ENCODE measurements at places on chromosomes 2 and 18.

DNA sequence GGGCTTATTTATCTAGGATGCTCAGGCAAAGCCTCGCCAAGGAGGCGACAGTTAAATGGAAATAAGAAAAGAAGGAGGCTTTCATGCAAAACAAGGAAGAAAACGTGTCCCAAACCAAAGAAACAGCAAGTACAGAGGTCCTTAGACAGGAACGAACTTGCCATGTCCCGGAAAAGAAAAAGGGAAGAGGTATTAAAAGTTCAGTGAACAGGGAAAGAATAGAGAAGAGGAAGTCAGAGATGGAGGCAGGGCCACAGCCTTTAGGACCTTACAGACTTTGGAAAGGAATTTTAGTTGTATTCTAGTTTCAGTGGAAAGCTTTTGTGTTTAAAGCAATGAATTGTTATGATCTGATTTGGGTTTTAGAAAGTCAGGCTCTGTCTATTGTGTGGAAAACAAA lies 22.1 kb downstream of the IKZF2 start:
- DNase-seq = no peak

DNA sequence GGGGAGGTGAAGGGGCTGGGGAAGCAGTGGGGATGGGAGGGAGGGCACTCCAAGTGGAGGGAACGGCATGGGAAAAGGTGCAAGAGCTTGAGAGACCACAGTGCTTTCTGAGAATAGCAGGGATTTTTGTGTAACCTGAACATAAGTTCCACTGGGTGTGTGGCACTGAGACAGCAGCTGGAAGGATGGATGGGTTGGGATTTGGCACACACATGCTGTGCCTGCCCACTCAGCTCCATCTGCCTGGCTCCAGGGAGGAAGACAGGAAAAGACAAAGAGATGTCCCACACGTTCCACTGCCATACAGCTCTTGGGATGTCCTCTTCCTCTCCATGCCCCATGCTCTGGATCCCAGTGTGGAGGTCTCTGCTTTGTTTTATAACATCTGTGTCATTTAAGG lies 114.1 kb upstream of the TEX51 start:
- no peak for DNase-seq

GRCh38 chr2:128275498-128276045 lies 43.1 kb downstream of the HS6ST1 start:
- DNase-seq = no peak

- no peak for DNase-seq
Measured at GRCh38 chr18:46424898-46425297, 232.1 kb downstream of the LOXHD1 start.

DNA sequence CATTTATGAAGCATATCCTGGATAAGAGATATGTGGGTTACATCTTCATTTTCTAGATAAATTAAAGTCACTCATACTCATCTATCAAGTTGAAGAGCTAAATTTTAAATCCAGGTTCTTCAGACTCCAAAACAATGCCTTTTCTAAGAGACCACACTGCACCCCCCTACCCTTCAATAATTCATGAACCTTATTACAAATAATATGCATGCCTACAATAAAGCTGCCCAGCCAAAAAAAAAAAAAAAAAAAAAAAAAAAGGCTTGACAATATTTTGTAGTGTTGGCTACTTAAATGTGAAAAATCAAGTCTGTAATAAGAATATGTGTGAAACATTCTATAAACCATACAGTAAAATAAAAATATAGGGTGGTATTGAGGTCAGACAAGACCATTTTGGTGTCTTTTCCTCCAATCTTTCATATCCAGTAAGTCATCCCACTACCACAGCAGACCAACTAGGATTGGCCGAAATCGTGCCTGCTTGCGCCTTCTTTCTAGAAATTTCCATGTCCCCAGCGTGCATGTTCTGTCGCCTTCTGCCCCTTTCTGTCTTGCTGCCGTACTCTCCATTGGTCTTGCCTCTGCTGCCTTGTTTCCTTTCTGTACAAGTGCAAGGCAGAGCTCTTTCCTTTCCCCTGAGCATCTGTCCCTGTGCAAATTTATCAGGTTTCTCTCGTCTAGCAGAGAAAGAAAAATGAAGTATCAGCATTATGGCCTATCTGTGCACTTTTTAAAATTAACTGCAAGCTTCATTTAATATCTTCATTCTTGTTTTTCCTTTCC lies 92.6 kb upstream of the NDUFV2 start:
- DNase-seq = no peak

- DNase-seq = no peak
Measured at GRCh38 chr2:76826691-76827090, 695.5 kb downstream of the LRRTM4 start.

GRCh38 chr18:63090334-63090733 lies 229.2 kb downstream of the BCL2 start:
- no peak for DNase-seq

DNA sequence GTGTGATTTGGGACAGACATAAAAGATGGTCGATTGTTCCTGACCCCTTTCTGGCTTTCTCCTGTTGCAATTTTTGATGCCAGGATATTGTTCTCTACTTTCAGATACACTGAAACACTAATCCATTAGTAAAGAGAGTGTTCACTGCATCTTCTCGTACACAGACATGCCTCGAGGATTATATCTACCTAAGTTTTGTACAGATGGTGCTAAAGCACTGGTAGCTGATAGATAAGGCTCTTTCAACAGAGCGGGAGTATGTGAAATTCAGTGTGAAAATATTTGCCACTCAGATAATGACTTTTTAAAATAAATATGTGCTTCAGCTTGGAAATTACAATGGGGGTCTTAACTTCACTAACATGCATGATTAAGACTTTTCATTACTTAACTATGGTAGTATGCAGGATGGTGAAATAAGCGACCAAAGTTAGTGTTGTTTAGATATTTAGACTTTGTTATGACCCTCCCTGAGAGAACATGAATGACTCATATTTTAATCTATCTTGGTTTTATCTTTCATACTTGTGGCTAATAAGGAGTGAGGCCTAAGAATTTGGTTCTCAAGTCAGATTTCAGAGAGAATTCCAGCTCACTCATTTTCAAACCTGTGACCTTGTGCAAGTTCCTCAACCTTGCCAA lies 474.9 kb downstream of the NRXN1 start:
- DNase-seq = no peak

- DNase-seq = no peak
Measured at GRCh38 chr2:227853204-227853629, 18.2 kb upstream of the DAW1 start.

GRCh38 chr2:31237348-31238017 lies 3.5 kb downstream of the EHD3 start:
- no peak for DNase-seq

GRCh38 chr2:5673145-5674025 lies 18.8 kb upstream of the SOX11 start:
- DNase-seq = no peak

DNA sequence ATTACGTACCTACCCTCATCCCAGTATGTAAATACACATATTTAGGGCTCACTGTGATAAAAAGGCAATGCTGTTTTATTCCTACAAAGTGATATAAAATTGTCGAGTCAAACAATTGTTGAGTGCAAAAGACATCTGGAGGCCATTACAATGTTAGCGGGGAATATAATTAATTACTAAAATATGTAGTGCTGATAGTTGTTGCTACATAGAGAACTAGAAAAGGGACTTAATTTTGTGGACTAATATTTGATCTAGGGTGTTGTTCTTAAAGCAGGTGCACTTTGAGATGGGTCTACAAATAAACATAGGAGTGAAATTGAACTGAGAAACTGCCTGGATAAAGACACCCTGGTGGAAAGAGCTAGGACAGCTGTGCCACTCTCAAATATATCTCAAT lies 300.1 kb downstream of the NOL4 start:
- DNase-seq = no peak

- DNase-seq = no peak
Measured at GRCh38 chr2:71680925-71681324, 227.6 kb downstream of the DYSF start.

GRCh38 chr2:221572821-221573429 lies 821 bp upstream of the EPHA4 start:
- no peak for DNase-seq

GRCh38 chr2:233210843-233211547 lies 40.5 kb upstream of the ATG16L1 start:
- no peak for DNase-seq

DNA sequence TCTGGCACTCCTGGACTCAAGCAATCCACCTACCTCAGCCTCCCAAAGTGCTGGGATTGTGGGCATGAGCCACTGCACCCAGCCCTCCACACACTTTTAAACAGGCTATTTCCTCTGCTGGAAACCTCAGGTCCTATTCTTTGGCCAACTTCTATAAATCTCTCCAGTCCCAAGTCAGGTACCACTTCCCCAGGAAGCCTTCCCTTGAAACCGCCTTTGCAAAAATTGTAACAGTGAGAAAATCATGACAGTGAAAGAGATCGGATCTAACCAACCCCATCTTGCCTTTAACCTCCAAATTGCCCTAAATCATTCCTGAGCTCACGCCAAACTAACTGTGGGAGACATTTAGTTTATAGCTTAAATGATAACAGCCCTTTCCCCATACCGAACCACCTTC lies 67.3 kb upstream of the CABLES1 start:
- no peak for DNase-seq

GRCh38 chr18:22703883-22704585 lies 229.1 kb upstream of the RBBP8 start:
- no peak for DNase-seq

GRCh38 chr2:170742896-170743529 lies 27.2 kb upstream of the ERICH2 start:
- no peak for DNase-seq

GRCh38 chr2:101223814-101224231 lies 28.9 kb upstream of the CNOT11 start:
- no peak for DNase-seq

DNA sequence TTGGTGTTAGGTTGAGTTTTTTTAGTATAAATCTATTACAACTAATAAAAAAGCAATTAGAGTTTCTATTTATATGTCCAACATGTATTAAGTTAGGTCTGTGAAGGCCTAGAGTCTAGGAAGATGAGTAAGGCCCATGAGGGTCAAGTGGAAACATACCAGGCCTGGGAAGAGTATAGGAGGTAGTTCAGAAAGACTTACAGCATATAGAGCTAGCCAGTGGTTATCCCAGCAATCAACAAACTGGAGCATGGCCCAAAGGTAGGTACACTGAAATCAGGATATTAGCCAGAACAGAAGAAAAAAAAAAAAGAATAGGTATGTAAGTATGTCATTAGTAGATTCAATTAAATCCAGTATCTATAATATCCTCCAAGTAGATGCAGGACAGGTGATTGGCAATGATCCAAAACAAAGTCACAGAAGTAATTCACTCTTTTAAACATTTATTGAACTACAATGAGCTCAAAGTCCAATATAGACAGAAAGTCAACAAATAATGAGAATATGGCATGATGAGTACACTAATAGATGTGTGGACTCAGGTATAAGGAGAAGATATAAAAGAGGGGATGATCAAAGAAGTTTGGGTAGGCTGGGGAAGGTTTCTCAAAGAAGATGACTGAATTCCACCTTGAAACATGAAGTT lies 70.3 kb downstream of the IKZF2 start:
- DNase-seq = no peak

DNA sequence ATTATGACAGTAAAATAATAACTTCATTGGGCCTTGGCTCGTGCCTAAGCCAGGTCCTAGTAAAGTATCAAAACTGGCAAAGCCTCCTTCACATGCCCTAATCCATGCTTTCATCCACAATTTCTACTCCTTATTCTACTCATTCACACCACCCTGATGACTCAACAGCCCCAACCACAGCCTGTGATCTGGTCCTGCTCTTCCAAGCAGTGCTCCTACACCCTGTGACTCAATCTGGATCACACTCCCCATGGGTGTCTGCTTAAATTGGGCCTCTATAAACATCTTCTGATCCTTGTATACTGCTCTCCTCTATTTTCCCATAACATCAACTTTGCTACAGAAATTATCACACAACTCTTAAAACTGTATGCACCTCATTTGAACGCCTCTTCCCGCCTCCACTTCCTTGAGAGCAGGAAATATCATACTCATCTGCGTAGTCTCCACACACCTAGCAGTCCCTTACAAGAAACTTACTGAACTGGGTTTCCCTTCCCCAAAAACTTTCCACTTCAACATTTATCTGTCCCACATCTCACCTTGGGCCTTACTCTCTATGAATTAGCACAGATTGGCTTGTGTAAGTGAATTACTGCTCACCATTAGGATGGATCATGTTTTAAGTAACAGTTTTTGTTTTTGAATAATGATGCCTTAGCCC lies 15.9 kb downstream of the GTF3C3 start:
- no peak for DNase-seq

DNA sequence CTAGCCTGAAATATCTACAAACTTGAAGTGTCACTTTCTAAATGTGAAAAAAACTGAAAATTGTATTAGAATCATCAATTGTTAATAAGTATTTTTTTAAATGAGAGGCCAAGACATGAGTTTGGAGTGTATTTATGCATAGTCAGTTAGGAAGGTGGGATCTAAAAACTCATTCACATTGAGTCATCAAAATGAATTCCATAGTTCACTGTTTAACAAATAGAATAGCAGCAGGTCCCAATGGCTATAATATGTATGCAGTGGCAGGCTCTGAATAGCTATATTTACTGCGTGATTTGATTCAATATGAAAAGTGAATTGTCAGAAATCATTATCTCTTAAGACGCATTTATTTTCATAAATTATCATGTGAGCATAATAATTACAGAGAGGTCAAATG lies 256.1 kb downstream of the ZNF385B start:
- DNase-seq = no peak

- DNase-seq = no peak
Measured at GRCh38 chr2:150653351-150653750, 165.9 kb upstream of the RND3 start.

- DNase-seq = no peak
Measured at GRCh38 chr2:190447766-190448165, 39.6 kb downstream of the MFSD6 start.

GRCh38 chr18:2655954-2656236 lies 369 bp downstream of the SMCHD1 start:
- DNase-seq = no peak

- no peak for DNase-seq
Measured at GRCh38 chr18:3748086-3748485, 298.1 kb downstream of the TGIF1 start.

DNA sequence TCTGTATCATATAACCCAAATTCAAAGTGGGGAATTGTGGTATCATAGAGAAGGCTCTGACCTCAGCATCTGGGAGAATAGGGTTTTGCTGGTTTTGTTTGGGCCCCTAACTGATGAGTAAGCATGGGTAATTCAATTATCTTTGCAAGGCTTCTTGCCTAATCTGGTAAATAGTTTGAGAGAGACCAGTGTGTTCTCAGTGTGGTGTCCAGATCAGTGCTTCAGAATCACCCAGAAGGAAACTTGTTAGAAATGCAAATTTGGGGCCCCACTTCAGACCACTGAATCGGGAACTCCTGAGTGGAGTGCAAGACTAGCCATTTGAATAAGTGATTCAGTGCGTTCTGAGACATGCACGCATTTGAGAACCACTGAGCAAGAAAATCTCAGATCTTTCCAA lies 282.7 kb downstream of the EPHA4 start:
- no peak for DNase-seq

DNA sequence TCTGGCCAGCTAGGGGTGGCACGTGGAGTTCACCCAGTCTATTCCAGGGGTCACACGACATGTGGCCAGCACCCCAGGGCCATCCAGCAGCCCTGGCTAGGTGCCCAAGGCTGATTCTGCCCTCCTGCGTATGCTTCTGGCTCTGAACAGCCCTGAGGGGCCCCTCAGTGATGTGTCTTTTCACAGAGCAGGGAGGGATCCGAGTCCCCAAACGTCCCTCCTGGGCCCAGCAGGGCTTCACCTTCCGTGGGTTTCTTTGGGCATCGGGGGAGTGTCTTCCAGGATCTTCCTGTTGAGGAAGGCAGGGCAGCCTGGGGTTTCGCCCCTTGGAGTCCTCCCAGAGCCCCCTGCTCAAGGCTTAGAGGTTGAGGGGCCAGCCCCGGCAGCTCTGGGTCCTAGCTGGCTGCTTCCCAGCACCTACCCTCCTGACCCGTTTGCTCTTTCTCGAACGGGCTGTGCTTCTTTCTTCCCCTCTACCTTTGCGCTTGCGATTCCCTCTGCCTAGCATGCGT lies 165.9 kb downstream of the DYSF start:
- DNase-seq = no peak

All from stimulated activated CD8-positive, alpha-beta memory T cell treated with anti-CD3 and anti-CD28 coated beads, Interleukin-2, amount 100 ng/mL, for 1 hour (primary cell).